ENCODE measurements at places on chromosomes 7 and 10.

GRCh38 chr7:144565586-144565985 is 162.1 kb upstream of the NOBOX start:
- no peaks in the 10 kb centered on the region for H3K36me3 ChIP-seq
- no peak for DNase-seq
- no peak overlapping the region for H3K4me3 ChIP-seq
- no peaks in the 10 kb centered on the region for H3K27me3 ChIP-seq
- H3K27ac ChIP-seq = no peak overlapping the region

DNA sequence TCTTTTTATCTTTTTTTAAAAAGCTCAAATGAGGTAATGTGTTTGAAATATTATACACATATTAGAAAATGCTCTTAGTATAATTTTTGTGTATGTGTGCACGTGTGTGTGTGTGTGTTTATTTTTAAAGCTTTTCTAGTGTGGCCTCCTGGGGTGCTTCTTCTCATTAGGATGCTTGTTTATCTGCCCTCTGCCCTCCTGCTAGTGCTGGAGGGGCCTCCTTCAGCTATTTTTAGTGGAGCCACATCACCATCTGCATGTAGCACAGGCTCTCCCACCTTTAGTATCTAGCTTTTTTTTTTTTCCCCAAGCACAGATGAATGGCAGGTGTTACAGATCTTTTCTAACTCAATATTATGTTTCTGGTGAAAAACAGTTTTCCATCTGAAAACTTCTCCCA is 155.7 kb upstream of the TMEM229A start:
- no peaks in the 10 kb centered on the region for H3K4me1 ChIP-seq
- no peak for DNase-seq
- no peaks in the 10 kb centered on the region for H3K27me3 ChIP-seq

- no peak overlapping the region for H3K27ac ChIP-seq
- H3K36me3 ChIP-seq = no peaks in the 10 kb centered on the region
- peak; percentile 35 for DNase-seq
- H3K4me1 ChIP-seq = no peaks in the 10 kb centered on the region
Observed at GRCh38 chr7:70553364-70553763, 578.6 kb upstream of the GALNT17 start.

GRCh38 chr10:25639646-25640045 is 294.4 kb upstream of the MYO3A start:
- DNase-seq = no peak
- no peaks in the 10 kb centered on the region for H3K4me1 ChIP-seq
- H3K4me3 ChIP-seq = no peak overlapping the region
- H3K27me3 ChIP-seq = no peaks in the 10 kb centered on the region
- no peak overlapping the region for H3K27ac ChIP-seq

DNA sequence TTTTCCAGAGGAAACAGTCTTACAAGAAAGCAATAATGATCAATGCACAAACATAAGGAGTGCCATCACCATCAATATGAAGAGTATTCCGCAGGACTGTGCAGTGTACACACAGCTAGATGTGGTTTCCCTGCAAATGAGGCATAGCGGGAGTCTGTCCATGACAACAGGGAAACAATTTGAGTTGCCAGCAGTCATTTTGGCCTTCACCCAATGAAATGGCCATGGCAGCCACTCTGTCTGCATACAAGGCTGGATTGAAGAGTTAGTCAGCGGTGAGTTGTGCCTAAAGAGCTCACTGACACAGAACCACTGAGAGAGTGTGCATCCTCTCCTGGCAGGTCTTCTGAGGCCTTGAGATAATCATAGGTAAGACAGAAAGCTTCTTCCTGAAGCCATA is 303.3 kb downstream of the IPMK start:
- DNase-seq = no peak
- H3K4me3 ChIP-seq = no peak overlapping the region
- H3K36me3 ChIP-seq = no peaks in the 10 kb centered on the region
- no peak overlapping the region for H3K27ac ChIP-seq
- H3K27me3 ChIP-seq = no peaks in the 10 kb centered on the region
- H3K4me1 ChIP-seq = no peaks in the 10 kb centered on the region
